ENCODE measurements at places on chromosomes 3 and 15.

- DNase-seq = no peak
Observed at GRCh38 chr15:72503147-72503546, 29.0 kb downstream of the ARIH1 start.

- no peak for DNase-seq
Observed at GRCh38 chr15:52870015-52870414, 79.9 kb upstream of the ONECUT1 start.

- DNase-seq = no peak
Observed at GRCh38 chr15:45456212-45457106, 66.1 kb downstream of the SLC30A4 start.

- DNase-seq = no peak
Observed at GRCh38 chr15:56972426-56972825, 54.0 kb downstream of the TCF12 start.

- DNase-seq = no peak
Observed at GRCh38 chr3:172598904-172599303, 75.7 kb upstream of the TNFSF10 start.

- DNase-seq = no peak
Observed at GRCh38 chr3:38645601-38646000, 3.9 kb downstream of the SCN5A start.

DNA sequence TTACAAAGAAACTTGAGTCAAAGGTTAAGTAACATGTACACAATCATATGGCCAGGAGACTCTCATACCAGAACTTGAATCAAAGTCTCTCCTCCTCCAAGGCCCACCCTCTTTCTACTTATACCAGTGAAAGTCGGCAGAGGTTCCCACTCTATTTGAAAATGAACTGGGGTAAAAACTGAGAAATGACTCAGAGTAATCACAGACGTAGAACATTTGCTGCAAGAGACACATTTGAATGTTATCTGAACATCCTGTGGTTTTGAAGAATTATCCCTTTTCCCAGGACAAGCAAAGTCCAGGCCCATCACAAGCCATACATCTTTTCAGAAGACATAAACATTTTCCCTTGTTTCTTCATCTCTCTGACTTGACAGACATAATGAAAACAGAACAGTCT, 55.8 kb downstream of the SHOX2 start:
- no peak for DNase-seq

GRCh38 chr15:67820992-67821783, 4.1 kb upstream of the SKOR1 start:
- DNase-seq = no peak

DNA sequence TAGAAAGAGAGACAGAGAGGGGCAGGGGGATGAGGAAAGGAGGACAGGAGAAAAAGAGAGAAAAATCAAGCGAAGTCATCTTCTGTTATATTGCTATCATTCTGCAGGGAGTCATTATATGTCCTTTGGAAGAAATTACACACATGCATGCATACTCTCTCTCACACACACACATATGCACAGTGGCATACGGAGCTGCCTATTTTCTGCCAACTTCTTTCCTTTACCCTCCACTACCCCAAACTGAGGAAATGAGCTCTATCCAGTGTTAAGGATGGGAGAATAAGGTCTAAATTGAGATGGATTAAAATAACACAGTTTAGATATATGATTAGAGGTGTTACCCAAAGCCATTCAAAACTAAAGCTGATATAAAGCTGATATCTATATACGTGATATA, 48.8 kb downstream of the PDZRN3 start:
- no peak for DNase-seq

DNA sequence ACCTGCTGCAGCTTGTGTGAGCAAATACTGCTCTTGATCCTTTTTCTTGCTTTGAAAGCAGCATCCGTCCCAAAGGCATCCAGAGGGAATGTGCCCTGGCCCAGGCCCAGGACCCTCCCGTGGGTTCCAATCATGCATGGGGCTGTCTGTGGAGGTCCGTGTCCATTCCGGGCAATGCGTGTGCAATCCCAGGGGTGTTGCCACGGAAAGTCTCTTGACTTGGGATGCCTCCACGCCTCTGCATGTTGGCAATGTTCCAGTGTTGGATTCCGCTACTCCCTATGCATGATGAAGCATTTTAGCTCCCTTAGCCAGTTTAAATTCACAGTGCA, 105.7 kb downstream of the SNRPN start:
- no peak for DNase-seq

DNA sequence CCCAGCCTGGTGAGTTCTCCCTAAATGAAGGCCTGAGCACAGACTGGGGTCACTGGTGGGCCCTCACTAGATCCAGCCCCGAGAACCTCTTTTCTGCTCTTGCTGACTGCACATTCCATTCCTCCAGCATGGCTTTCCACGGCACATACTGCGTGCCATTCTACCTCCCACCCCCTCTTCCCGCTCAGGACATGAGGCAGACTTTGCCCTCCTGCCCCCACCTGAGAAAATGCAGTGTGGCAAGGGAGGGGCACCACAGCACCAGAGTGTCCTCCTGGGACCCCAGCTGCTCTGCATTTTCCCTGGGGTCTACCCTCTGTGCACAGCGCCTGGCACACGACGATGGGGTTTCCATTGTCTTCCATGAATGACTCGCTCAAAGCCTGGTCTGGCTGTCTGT, 6.1 kb upstream of the SLCO2A1 start:
- DNase-seq = no peak

GRCh38 chr3:193057616-193058015, 140.0 kb upstream of the MB21D2 start:
- no peak for DNase-seq

GRCh38 chr3:131540821-131541220, 38.0 kb upstream of the MRPL3 start:
- DNase-seq = no peak

- peak; percentile 31 for DNase-seq
Observed at GRCh38 chr3:50274371-50275104, 4.3 kb upstream of the LSMEM2 start.

DNA sequence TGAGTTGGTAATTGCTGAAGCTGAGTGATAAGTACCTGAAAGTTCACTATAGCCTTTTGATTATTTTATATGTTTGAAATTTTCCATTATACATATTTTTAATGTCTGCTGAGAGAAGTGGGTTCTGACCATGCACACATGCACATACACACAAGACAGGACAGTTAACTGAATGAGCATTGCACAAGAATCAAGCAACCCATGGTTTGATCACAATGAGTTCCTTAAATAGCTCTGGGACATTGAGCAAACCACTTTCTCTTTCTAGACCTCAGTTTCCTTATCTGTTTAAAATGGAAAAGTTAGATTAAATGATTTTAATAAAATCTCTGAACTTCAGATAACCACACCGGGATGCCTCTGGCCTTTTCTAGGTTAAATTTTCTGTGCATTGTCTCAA, 26.7 kb downstream of the SNTN start:
- DNase-seq = no peak

- no peak for DNase-seq
Observed at GRCh38 chr15:94231723-94232468, 535 bp downstream of the MCTP2 start.

GRCh38 chr3:148604270-148605085, 93.2 kb upstream of the AGTR1 start:
- no peak for DNase-seq

GRCh38 chr15:40084650-40085049, 24.0 kb downstream of the BMF start:
- no peak for DNase-seq

DNA sequence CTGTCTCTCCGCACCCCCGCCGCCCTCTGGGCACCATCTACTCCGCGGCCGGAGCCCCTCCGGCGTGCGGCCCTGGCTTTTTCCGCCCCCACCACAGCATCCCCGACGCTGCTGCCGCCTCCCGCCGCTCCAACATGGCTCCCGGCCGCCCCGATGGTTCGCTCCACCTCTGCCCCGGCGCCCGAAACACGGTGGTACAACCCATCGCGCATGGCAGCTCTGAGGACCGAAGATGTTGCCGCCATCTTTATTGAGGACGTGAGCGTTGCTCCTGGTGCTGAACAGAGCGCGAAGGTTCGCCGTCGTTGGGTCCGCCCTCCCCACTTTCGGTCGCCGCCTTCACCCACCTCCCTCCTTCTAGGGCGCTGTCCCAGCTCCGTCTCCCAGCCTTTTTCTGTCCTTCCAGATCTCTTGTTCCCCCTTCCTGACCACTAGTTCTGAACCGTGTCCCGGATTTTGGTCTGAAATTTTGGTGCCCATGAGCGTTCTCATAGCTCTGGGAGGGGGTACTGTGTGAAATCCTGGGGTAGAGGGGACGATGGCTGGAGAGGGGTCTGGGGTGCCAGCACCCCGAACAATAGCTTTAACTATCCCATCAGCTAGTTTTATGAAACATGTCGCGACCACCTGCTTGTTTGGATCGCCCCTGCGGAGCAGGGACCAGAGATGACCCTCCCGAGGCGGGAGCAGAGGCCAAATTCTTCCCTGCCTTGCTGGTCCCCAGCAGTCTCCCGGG, at the start of gene CELSR3:
TSS of gene CELSR3 (minus strand) at position 134 of the 736 bp plus-strand sequence. CDS start 252 bp downstream, outside the sequence.
- peak; percentile 58 for DNase-seq

DNA sequence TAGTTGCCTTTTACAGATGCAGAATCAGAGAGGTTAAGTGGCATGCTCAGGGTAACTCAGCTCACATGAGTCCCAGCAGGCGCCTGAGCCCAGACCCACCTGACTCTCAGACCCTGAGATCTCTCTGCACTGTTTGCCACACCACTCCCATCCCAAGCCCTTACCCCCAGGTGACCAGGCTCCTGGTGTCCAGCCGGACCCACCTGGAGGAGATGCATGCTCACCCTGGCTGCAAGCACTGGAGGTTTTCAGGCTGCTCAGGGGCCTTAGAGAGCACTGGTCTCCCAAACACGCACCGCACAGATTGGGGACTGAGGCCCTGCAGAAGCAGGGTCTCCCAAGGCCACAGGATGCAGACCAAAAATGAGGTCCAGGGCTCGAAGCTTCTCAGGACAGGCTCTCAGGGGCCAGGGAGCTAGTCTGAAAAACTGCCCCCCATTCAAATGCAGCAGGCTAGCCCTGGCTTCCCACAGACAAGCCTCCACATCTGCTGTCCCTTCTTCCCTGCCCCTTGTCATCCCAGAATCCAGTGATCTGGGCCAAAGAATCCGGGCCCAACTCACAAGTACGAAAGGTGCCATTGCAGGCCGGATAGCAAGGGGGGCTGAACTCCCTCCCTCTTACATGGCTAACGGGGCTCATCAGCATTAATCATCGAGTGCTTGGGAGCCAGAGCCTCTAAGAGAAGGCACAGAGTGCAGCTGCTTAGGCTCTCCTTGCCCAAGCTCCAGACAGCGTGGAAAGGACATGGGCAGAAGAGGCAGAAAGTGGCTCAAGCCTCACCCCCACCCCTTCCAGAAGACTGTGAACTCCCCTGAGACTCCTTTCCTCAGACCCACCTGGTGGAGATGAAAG, 90.2 kb upstream of the PRR20G start:
- DNase-seq = no peak

- no peak for DNase-seq
Observed at GRCh38 chr3:15787526-15787925, 10.3 kb downstream of the ANKRD28 start.

DNA sequence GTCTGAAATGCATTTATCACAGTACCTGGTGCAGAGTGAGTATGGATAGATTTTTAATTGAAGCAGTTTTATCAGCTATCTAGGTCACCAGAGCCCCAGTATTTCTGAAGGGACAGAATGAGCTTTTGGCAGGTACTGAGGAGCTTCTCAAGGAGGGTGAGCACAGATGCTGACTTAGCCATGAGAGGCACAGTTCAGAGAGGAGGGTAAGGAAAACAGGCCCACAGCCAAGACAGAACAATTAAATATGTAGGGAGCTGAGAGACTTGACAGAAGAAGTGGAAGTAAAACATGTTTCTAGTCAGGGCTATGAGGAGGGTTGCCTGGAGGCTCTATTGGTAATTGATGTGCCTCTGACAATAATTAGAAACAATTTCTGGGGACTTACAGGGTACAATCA, 20.1 kb downstream of the ZNF80 start:
- DNase-seq = no peak

GRCh38 chr15:100686725-100687473, 84.5 kb downstream of the ASB7 start:
- no peak for DNase-seq

DNA sequence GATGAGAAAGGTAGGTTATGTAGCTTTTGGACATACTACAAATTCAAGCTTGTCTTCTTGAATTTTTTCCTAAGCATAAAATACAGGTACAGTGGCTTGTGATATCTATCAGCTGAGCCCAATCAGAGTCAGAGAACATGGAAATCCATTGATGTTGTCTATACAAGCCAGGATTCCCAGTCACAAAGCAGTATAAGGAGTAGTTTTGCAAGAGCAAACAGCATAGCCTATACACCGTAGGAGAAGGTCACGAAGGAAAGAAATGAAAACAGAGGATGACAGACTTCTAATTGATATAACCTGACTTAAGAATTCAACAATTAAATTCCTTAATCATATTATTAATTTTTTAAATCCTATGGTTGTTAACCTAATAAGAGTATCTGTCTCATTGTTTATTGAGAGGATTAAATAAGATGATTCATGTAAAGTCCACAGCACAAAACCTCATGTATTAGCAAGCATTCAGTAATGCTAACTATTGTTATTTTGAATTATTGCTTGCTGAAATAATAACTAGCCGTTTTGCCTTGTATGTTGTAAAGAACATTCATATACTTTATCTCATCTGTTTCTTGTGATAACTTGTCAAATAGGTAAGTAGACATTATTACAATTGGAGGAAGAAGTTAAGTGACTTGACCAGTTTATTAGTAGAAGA, 276.6 kb upstream of the ZPLD1 start:
- DNase-seq = no peak

- DNase-seq = no peak
Observed at GRCh38 chr3:112709911-112710310, 69.0 kb upstream of the CCDC80 start.

DNA sequence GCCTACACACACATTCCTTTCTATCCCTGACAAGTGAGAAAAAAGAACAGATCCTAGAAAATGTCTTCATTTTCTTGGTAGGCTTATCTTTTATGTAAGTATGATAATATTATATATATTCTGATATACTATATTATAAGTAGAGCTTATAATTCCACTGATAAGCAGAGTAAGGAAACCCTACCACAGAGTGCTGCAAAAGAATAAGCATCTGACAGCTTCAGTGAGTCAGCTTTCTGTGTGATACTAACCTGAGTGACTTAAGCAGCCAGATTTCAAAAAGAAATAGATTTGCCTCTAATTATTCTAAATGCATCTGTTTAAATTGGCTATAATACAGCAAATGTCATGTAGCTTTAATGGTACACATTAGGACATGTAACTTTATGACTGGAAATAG, 656.0 kb downstream of the MCTP2 start:
- no peak for DNase-seq

DNA sequence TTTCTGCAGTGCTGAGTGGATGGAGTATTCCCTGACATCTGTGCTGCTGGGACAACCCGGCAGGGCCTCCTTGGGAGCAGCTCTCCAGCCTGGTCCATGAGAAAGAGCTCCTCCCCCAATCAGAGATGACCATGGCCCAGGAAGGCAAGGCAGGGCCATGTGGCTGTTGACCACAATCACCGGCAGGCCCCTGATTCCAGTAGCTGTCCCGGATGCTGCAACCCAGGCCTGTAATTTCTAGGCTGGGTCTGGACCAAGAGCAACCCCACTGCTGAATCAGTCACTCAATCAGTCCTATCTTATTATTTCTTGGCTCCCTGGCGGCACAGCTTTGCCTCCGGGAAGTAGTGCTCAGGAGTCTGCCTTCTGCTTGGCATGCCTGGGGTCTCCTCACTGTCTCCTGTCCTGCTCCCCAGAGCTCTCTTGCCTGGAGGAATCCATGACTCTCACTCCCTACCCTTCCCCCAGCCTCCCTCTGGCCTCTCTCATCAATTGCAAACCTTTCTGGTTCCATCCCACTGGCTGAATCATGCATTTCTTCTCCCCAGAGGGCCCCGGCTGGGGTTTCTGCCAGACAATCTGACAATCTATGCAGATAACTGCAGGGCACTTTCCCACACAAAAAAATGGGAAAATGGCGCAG, 32.6 kb upstream of the ITGA11 start:
- DNase-seq = no peak
